ENCODE measurements at places on chromosomes 3 and 15.

GRCh38 chr15:31065824-31066223 lies 35.7 kb downstream of the TRPM1 start:
- no peak for DNase-seq

GRCh38 chr15:44137750-44138149 lies 57.3 kb downstream of the FRMD5 start:
- DNase-seq = no peak

- no peak for DNase-seq
Measured at GRCh38 chr3:184542577-184542976, 19.0 kb upstream of the EPHB3 start.

- no peak for DNase-seq
Measured at GRCh38 chr3:128226795-128227395, 73.6 kb downstream of the EEFSEC start.

GRCh38 chr15:90205050-90205848 lies 4.1 kb downstream of the SEMA4B start:
- no peak for DNase-seq

- DNase-seq = no peak
Measured at GRCh38 chr3:123636431-123636841, 51.6 kb upstream of the HACD2 start.

GRCh38 chr15:97874139-97874538 lies 86.4 kb upstream of the ARRDC4 start:
- no peak for DNase-seq

- DNase-seq = no peak
Measured at GRCh38 chr15:84402856-84403608, 167.5 kb downstream of the GOLGA6L4 start.

GRCh38 chr3:112619295-112619694 lies 21.6 kb downstream of the CCDC80 start:
- DNase-seq = no peak

All from stimulated activated CD4-positive, alpha-beta T cell treated with anti-CD3 and anti-CD28 coated beads, TNF-alpha, amount 100 ng/mL, for 4 hours (primary cell).